Stimulated activated CD8-positive, alpha-beta memory T cell treated with anti-CD3 and anti-CD28 coated beads, Interleukin-4, amount 100 ng/mL, for 1 hour (primary cell): ENCODE measurements at places on chromosomes 3 and 15.

DNA sequence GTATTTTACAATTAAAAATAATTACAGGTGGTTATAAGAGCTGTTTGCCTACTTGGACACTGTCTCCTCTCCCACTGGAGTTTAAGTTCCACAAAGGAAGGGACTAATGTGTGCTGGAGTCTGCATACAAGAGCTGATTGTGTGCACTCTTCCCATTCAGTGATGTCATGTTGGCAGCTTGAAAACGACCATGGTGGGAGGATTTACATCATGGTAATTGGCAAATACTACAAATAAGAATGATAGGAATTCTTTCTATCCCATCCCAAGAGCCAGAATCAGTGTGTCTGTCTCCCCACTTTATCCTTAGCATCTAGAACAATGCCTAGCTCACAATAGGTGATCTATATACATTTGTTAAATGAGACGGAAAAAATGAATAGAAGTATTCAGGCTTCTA, 14.1 kb downstream of the ITGA11 start:
- no peak for DNase-seq

GRCh38 chr3:127860211-127860696, 37.9 kb upstream of the MGLL start:
- DNase-seq: no peak

DNA sequence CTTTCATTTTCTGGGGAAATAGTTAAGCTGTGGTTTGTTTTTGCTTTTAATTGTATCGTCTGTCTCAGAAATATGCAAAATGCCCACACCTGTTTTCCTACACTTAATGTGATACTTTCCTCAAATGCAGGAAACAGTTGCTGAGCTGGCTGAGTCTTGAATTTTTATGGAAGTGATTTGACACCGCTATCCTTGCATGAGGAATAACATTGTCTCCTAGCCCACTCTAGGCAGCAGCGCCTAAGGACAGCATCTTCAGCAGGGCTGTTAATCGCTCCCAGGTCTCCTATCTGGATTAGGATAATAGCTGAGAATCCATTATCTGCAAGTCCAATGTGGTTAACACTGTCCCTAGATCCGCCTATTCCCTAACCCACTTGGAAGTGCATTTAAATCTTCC, 132.6 kb upstream of the NR2E3 start:
- DNase-seq: no peak

- no peak for DNase-seq
These were observed 45.2 kb upstream of the POLG start for GRCh38 chr15:89379818-89380217.

- DNase-seq: no peak
These were observed 14.2 kb downstream of the EIF4E3 start for GRCh38 chr3:71710906-71711494.

DNA sequence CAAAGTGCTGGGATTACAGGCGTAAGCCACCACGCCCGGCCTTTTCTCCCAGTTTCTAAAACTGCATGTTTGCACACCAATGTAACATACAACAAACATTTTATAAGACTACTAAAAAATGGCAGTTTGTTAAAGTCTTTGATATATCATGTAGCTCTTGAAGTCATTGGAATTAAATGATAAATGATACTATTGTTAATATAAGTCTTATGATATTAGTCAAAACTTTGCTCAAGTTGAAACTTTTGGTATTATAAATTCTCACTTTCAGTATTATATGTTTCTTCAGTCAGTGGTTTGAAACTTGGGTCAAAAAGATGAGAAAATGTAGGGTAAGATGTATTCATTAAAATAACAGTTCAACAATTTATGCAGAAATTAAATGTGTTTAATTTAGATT, 117.6 kb upstream of the TBL1XR1 start:
- DNase-seq: no peak
